Stimulated activated CD8-positive, alpha-beta memory T cell treated with anti-CD3 and anti-CD28 coated beads, Interleukin-7, amount 100 ng/mL, for 1 hour (primary cell): ENCODE measurements at places on chromosomes 2 and 18.
A peak's percentile ranks its signal among the peaks of the same experiment; 100 is the strongest.

DNA sequence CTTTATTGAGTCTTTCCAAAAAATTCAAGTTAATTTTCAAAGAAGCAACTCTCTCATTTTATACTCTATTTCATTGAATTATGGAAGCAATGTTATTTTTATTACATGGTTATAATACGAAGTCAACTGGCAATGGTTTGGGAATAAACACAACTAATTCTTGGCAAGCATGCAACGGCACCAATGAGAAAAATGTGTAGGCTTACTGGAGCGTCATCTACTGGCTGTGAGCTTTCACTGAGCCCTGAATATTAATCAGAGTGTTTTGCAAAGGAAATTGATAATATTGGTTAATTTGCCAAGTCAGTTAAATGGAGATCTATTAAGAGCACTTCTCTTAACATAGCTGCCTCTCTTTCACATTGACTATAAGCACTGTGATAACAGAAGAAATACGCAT lies 163.9 kb downstream of the IKZF2 start:
- DNase-seq: no peak

GRCh38 chr2:24106786-24107185 lies 16.3 kb downstream of the PFN4 start:
- no peak for DNase-seq

DNA sequence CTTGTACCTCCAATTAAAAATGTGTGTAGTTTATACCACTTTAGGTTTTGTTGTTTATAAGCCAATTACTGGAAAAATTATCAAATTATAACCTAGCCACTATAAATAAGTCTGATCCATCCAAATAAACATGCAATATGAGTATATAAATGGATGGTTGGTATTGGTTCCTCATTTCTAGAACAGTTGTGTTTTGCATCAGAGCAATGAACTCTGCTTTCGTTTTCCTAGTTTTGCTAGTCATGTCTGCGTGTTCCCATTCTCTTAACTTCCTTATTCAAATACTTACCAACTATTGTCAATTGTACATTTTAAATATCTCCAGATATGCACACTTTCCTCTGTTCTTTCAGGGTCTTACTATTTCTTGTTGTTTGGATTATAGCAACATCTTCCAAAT lies 641.7 kb downstream of the NR4A2 start:
- DNase-seq: no peak

- no peak for DNase-seq
Measured at GRCh38 chr2:16301961-16302360, 361.6 kb downstream of the MYCN start.

GRCh38 chr2:193818801-193819499 lies 1624.2 kb upstream of the TMEFF2 start:
- DNase-seq: no peak

DNA sequence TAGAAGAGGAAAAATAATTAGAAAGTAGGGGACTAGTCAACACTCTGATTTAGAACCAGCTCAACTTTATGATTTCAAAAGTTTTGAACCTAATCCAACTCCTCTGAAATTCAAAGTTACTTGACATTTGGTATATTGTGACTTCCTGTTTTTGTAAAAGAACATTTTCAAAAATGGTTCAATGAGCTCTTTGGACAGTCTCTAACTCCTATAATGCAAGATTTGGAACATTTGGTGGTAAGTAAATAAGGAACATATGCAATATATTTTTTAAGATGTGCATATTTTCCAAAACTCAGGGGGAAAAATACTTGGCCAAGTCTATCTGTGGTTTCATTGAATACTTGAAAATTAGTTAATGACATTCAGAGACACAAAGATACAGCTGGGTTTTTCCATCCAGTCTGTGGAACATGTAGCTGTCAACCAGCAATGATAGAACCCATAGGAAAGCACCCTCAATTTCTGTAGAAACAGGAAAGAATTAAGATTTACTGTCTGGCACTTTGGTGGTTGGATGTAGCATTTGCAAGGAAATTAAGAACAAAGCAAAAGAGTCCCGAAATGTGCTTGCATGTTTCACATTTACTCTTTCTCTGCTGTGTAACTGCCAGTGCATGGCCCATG lies 17.0 kb upstream of the ANKRD44 start:
- DNase-seq: no peak

GRCh38 chr2:174846941-174847938 lies 83.0 kb upstream of the CHRNA1 start:
- DNase-seq: no peak

- DNase-seq: no peak
Measured at GRCh38 chr18:39972521-39972920, 1982.5 kb upstream of the PIK3C3 start.

GRCh38 chr2:237711458-237712150 lies 84.2 kb downstream of the LRRFIP1 start:
- no peak for DNase-seq

- no peak for DNase-seq
Measured at GRCh38 chr2:68031542-68032160, 31.2 kb downstream of the C1D start.

- no peak for DNase-seq
Measured at GRCh38 chr2:106097038-106098000, 96.8 kb downstream of the UXS1 start.

DNA sequence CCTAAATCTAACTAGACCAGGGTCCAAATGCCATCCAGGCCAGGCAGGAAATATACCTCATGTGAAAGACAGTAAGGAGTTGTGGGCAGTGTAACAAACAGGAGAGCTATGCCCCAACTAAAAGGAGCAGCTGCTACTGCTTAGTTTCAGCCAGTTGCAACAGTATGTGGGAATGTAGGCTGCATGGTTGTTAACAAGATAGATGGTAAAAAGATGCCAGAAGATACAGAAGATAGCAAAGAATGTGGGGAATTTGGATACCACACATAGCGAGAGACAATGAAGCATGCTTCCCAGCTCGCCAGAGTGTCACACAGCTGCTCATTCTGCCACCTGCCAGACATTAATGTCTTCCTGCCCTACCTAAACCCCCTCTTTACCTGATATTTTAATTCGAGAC lies 39.4 kb upstream of the CYBRD1 start:
- DNase-seq: no peak

GRCh38 chr18:49667462-49667861 lies 105.6 kb downstream of the LIPG start:
- DNase-seq: no peak

- DNase-seq: no peak
Measured at GRCh38 chr18:28999726-29000125, 822.8 kb upstream of the CDH2 start.

DNA sequence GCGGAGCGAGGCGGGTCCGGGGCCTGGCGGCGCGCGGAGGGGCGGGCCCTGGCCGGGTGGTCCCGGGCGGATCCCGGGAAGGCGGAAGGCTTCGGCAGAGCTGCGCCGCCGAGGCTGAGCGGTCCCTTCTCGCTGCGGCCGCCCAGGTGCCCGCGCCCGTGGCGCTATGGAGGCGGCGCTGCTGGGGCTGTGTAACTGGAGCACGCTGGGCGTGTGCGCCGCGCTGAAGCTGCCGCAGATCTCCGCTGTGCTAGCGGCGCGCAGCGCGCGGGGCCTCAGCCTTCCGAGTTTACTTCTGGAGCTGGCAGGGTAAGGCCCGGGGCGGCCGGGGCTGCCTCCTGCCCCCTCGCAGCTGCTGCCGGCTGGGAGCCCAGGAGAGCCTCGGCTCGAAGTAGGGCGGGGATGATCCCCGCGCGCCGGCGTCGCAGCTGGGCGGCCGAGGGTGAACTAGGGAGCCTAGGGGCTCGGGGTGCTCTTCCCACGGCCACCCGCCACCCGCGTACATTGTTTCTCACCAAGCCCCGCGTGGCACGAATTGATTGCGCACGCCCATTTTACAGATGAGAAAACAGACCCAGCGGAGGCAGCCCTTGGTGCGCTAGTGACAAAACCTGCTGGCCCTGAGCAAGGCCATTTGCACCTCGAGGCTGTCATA lies at the start of gene SLC66A3:
Gene SLC66A3 (plus strand): TSS at position 87 of the 655 bp plus-strand sequence. CDS start 80 bp downstream, at position 167.
- DNase-seq: no peak

- DNase-seq: no peak
Measured at GRCh38 chr18:68733707-68734106, 18.8 kb upstream of the TMX3 start.

DNA sequence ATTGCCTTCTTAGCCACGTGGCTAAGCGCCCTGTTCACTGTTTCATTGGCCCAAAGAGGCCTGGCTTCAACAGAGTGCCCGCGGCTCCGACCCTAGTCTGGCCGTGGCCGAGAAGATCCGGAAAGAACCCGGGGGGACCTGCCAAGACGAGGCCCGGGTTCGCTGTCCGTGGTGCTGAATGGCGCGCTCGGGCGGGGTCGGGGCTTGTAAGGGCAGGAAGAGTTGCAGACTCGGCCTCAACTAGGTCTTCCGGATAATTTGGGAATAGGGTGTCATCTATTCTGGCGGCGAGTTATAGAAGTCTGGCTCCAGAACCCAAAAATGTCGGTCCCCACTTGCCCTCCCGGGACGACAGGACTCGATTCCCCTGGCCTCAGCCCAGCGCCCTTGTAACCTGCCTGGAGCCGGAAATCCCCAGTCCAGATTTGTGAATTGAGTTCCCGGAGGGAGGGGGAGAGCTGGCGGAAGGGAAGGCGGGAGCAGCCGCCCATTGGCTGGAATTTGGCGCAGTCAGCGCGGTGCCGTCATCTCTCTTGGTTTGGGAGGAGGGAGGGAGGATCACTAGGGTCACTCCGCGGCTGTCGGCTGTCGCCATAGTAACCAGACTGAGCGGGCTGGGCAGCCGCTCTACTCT lies 3.5 kb downstream of the CDK5R2 start:
- DNase-seq: peak; percentile 23

DNA sequence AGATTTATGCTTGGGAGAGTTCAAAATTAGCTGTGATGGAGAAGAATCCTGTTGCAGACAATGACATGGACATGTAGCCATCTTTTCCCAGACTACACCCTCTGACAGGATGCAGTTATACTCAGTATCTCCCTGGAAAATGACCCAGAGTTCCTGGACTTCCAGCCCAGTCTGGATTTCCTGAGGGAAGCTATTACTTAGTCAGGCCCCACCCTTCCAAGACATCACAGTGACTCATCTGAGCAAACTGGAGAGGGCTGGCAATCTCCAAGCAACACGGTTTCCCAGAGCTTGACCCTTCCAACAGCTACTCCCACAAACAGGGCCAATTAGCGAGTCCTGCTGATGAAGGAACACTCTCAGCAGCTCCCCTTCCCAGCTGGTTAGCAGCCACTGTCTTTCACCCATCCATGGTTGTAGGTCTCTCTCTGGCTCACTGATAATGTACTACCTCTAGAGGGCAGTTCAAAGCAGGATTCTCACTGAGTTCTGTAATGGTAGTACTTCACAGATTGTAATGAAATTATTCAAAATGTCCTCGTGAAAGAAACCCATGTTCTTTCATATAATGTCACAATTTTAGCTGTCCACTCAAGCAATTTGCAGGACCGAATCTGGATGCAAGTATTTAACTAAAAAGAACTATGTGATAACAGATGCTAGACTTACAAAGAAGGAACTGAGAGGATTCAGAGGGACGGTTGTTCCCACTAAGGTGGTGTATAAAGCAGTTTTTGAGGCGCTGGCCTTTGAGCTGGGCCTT lies 110.2 kb downstream of the MDH1 start:
- DNase-seq: no peak

DNA sequence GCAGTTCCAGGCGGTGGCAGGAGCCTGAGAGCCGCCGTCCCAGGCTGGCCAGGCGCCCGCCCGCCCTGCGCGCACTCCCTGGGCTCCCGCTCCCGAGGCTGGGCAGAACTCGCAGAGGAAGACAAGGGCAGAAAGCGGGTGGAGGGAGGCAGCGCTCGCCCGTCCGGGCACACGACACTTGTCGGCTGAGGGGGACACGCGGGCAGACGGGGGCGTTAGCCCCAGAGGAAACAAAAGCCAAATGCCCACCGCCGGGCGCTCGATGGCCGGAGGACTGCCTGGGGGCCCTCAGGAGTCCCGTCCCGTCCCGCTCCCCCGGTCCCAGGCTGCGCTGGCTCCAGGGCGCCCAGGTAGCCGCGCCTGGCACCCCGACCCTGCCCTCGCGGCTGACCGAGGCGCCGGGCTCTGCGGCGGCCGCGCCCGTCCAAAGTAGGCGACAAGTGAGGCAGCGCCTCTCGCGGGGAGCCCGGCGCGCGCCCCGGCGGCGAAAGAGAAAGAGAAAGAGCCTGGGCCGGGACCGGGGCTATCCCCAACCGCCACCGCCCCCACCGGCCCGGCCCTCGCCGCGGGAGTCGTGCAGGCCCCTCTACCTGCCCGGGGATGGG lies 491 bp downstream of the L3MBTL4 start:
- peak; percentile 8 for DNase-seq

DNA sequence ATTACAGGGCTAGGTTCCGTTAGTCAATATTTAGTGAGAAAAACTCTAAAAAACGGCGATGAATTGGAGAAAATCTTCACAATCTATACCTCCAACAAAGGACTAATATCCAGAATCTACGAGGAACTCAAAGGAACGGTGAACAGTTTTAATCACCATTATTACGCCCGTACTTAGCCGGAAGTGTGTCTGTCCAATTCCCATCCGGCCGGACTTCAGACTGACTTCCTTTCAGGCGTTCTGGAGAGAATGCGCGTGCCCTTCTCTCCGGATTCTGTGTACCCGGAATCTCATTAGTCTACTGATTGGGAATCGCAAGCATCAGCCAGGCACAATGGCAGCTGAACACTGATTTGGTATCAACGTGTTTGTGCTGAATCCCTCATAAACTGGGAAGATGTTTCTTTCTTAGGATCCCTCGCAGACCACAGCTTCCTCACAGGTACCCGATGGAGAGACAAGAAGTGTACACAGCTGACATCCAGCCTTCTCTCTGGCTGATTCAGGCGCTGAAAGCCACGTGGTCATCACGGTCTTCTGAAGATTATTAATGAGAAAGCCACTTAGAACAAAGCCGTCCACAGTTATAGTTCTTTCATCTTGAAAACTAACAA lies 239.9 kb downstream of the ZNF516 start:
- DNase-seq: no peak

DNA sequence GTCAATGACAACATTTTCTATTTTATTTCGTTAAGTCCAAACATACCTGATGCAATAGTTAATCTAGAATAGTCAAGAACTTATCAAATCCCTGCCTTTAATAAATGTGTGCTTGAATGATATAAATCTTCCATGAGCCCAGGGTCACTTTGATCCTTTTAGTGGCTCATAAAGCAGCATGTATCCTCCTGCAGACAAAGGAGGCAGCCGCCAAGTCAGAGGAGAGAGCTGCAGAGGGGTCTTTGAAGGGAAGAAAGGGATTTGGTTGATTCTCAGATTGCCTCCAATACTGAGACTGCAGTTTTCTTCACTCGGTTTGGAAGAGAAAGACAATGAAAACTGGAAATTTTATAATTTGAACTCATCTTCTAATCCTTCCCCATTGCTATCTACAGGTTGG lies 378.4 kb upstream of the PIK3C3 start:
- DNase-seq: no peak

DNA sequence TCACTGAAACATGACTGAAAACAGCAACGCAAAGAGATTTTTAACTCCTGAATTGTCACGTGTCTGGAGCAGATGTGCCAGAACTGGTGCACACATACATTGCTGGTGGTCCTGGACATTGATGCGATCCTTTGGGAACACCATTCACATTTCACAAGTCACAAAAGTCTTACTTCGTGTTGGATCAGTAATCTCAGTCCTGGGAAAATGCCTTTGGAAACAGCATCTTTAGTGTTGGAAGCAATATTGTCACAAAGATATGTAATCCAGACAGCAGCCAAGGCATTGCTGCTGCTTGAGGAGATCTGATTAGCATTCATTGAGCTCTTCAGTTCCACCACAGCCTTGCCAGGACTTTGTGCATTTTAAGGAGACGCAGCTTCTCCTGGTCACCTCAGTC lies 126.2 kb upstream of the SH3BP4 start:
- DNase-seq: no peak

GRCh38 chr2:207092818-207093217 lies 72.9 kb downstream of the KLF7 start:
- DNase-seq: no peak

GRCh38 chr18:23552505-23552904 lies 33.8 kb downstream of the NPC1 start:
- no peak for DNase-seq

- no peak for DNase-seq
Measured at GRCh38 chr2:101442042-101442666, 32.8 kb downstream of the RFX8 start.
